D721Med (cell line): ENCODE measurements at places on chromosomes 4 and X.

DNA sequence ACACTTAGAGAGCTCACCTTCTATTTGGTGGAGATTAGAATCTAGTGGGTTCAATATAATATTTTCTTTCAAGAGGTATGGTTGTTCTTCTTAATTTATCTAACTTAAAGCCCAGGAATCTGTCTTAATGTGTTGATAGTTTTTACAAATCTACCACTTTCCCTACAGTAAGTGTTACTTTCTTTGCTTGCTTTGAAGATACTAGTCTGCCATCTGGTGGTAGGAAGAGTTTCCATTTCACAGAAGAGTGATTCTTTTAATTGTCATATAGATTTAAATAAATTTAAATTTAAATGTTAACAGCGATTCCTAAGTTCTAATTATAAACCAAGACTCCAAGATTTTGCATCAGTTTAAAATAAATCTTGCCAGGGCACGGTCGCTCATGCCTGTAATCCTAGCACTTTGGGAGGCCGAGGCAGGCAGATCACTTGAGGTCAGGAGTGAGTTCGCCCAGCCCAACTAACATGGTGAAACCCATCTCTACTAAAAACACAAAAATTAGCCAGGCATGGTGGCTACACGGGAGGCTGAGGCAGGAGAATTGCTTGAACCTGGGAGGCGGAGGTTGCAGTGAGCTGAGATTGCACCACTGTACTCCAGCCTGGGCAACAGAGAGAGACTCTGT is 43.5 kb downstream of the NUDT9 start:
- DNase-seq, result no peak

DNA sequence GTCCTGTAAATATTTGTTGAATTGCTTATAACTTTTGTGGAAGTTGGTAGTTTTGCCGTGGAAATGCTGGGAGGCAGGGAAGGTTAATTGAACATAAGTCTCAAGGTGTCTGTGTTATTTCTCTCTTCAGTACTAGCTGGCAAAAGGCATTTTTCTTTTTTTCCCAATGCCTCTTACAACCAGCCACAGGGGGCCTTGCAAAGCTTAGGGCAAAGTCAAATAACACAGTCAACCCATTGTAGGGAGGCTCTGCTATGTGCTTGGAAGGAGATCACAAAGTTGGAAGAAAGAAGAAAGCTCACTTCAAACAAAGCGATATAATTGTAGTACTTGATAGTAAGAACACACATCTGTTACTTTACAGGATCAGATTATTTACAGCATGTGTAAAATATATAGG is 802.6 kb downstream of the PDHA2 start:
- DNase-seq, result no peak

DNA sequence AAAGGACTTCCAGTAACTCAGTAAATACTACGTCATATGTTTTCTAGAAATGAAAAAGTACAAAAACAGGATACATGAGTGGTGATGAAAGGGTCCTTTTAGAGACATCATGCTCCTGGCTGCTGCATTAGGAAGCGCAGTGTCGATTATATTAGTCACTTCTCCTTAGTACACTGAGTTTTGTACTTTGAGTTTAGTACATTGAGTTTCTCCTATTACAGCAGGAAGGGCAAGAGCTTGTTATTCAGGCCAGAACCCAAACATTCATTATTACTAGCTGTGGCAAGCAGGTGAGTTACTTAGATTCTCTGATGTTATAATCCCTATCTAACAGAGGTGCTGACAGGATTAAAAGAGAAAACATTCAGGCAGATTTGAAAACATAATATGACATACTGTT is 21.3 kb downstream of the RPGR start:
- DNase-seq, result no peak

DNA sequence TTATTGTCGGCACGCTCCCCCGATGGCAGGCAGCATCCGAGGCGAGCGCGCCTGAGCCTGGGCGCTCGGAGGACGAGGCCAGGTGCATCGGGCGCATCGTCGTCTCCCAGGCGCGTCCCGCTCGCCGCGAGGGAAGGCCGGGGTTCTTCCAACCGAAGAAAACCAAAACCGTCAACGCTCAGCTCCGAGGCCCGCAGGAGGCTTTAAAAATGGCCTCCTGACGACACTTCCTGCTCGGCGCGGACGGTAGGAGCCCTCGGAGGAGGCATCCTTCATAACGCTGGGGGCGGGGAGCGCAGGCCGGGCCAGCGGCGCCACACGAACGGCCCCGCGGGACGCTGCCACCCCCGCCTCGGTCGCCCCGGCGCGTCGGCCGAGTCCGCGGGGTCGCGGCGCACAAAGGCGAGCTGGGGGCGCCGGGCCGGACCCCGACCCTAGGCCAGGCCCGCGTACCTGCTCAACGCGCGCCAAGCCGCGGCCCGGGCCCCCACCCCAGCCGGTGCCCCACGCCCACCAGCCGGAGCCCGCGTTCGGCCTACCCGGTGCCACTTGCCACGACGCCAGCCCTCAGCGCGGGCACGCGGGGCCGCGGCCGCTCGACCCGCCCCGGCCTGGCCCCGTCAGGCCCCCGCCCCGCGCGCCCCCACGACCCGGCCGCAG is 501 bp downstream of the ZNF518B start:
- DNase-seq, result no peak

GRCh38 chr4:76680952-76681351 is 217.0 kb downstream of the SOWAHB start:
- no peak for DNase-seq

DNA sequence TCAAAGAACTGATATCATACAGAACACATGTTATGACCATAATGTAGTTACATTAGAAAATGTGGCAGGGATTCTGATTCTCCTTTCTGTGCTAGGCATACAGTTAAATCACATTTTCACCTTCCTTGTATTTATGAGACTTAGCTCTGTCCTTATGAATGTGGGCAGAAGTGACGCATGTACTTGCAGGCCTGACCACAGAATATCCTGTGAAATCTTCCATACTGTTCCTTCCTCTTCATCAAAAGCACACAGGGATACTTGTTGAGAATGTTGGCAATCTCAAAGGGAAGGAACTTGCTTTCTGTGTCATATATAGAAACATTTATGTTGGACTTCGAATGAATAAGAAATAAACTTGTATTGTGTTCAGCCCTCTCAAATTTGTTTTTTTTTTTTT is 17.2 kb upstream of the MYOZ2 start:
- DNase-seq, result no peak

DNA sequence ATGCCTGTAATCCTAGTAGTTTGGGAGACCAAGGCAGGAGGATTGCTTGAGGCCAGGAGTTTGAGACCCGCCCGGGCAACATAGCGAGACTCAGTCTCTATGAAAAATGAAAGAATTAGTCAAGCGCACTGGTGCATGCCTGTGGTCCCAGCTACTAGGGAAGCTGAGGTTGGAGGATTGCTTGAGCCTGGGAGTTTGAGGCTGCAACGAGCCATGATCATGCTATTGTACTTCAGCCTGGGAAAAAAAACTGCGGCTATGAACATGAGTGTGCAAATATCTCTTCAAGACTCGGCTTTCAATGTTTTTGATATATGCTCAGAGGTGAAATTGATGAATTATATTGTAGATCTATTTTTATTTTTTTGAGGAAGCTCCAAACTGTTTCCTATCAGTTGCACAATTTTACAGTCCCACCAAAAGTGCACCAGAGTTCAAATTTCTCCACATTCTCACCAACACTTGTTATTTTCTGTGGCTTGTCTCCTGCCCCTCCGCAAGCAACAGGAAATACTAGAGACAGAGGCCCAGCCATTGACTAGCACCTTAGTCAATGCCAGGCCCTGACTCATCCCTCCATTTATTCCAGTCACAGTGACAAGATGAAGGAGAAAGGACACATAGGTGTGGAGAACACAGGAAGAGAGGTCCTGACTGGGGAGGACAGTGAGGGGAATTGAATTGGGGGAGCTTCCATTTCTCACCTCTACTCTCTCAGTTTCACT is 33.1 kb upstream of the ZNF41 start:
- DNase-seq, result no peak
